ENCODE measurements at places on chromosomes 4 and X.
A peak's percentile ranks its signal among the peaks of the same experiment; 100 is the strongest.

DNA sequence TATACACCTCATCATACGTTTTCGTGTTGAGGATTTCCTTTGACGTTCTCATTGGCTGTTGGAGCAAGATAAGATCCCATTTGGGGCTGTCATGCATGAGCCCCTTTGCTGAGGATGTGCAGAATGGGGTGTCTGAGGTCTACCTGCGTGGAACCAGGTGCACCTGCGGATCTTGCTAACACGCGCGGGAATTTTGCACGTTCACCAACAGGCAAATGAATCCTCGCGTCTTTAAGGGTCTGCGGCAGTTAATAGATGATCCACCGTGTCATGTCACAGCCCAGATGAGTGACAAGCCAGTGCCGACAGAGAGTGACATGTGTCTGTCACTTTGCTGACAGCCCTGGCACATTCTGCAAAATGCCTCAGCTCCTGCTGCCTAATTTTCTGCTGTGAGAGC, 56.3 kb upstream of the SHOX start:
- no peak for DNase-seq

DNA sequence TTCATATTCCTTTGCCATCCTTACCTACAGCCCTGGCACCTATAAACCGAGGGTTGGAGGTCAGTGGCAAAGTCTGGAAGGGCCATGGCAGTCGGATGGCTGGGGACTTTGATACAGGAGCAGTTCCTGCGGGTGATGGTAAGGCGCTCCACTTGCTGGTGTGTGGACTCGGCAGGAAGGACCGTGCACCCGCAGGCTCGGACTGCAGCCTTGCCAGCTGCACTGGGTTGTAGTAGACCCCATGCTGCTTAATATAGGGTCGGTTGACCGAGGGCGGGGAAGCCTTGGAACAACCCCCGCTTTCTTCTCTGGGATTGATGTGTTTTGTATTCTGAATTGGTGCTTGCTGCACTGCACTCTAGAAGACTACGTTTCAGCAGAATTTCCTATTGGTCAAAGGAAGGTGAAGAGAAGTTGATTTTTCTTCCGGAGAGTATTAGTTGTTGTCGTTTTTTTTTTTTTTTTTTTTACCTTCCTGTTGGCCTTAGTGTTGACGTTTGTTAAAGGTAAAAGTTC, 638 bp downstream of the BLTP1 start:
- DNase-seq: peak; percentile 18

GRCh38 chrX:9955506-9955905, 11.7 kb upstream of the CLDN34 start:
- no peak for DNase-seq

- DNase-seq: no peak
Observed at GRCh38 chrX:30489323-30489722, 88.2 kb downstream of the TASL start.

- no peak for DNase-seq
Observed at GRCh38 chrX:17595456-17596035, 141.7 kb upstream of the SCML1 start.

GRCh38 chr4:55253948-55254593, 92.0 kb upstream of the SRD5A3 start:
- no peak for DNase-seq

Measured in NCI-H524 (cell line).